ENCODE measurements at places on chromosomes 12 and 14.

GRCh38 chr14:33679461-33680225 is 271.2 kb downstream of the EGLN3 start:
- no peak for DNase-seq

GRCh38 chr12:89514751-89515150 is 9.8 kb downstream of the GALNT4 start:
- DNase-seq, result no peak

GRCh38 chr12:83559650-83560049 is 872.9 kb downstream of the TMTC2 start:
- DNase-seq, result no peak

DNA sequence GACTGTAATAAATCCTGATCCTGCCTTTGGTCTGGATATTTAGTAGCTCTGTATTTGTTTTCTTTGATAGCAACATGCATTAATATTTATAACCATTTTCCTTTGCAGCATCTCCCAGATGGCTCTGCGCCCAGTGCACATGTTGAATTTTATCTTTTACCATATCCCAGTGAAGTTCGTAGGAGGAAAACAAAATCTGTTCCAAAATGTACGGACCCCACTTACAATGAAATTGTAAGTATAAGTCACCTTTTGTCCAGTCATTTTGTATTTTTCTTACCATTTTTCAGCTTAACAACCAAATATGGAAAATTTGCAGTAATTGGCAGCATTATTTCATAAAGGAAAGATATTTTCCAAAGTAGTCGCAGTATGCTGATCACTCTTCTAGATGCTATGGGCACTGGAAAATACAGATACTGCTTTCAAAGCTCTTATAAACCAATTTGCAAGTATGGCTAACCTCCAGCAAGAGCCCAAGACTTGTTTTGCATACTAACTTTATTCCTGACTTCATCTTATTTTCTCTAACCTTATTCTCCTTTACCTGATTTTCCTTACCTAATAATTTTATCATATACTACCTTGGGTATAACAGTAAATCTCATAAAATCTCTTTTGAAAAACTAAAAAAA is 97.4 kb downstream of the PLCZ1 start:
- no peak for DNase-seq

GRCh38 chr12:3604748-3605586 is 114.0 kb downstream of the PRMT8 start:
- DNase-seq, result no peak

- DNase-seq, result no peak
Measured at GRCh38 chr12:116415408-116416108, 138.1 kb upstream of the MED13L start.

- no peak for DNase-seq
Measured at GRCh38 chr14:90999299-90999698, 61.1 kb downstream of the RPS6KA5 start.

GRCh38 chr12:52079576-52080402 is at the start of gene SMIM41:
Gene SMIM41, plus strand, starts transcription at chr12:52079704. Its CDS starts 76 bp downstream, at chr12:52079780.
- no peak for DNase-seq

DNA sequence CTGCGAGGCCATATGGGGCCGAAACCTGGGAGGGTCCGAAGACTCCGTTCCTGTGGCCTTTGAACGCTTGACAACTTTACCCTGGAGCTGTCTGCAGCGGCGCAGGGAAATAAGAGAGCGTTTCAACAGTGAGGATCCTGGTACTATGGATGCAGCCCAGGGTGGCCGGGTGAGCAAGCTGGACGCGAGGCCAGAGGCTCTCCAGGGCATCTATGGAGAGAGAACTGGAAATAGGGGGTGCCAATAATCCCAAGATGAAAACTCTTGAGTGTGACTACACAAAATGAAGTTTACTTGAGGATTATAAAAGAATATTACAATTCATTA is 1.1 kb upstream of the ABCC9 start:
- DNase-seq, result no peak
